ENCODE measurements at places on chromosomes 11 and 22.
A peak's percentile ranks its signal among the peaks of the same experiment; 100 is the strongest.

DNA sequence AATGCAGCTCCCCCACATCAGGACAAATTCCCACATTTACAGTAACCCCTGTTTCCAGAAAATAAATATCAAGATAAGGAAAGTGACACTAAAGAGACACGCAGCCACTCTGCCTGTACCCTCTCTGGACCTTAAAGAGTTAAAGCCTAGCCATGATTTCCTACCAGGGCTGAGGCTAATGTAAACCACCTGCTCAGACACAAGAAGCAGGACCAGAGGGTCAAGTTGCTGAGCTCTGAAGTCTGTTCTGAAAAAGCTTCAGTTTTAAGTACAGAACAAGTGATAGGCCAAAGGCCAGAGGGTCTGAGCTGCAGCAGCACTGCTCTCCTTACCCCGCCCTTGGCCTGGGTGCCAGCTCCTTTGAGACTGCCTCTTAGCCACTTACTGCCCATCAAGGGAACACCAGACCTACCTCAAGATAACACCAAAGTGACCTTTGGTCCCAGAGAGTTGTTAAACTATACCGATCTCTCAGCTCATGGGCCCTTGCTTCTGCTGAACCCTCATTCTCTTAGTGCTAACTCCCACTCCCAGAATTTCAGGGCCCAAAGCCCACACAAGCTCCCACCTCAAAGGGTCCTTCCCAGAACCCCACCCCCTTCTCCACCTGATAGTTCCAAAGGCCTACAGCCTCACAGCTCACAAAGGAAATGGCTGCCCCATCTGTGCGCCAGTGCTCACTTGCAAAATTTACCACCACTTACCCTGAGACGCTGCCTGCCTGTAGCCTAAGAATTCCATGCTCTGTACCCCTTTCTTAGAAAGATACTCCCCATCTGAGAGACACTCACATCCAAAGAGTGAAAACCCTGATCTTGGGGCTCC lies 40.5 kb downstream of the IL18BP start:
- DNase-seq, result no peak

DNA sequence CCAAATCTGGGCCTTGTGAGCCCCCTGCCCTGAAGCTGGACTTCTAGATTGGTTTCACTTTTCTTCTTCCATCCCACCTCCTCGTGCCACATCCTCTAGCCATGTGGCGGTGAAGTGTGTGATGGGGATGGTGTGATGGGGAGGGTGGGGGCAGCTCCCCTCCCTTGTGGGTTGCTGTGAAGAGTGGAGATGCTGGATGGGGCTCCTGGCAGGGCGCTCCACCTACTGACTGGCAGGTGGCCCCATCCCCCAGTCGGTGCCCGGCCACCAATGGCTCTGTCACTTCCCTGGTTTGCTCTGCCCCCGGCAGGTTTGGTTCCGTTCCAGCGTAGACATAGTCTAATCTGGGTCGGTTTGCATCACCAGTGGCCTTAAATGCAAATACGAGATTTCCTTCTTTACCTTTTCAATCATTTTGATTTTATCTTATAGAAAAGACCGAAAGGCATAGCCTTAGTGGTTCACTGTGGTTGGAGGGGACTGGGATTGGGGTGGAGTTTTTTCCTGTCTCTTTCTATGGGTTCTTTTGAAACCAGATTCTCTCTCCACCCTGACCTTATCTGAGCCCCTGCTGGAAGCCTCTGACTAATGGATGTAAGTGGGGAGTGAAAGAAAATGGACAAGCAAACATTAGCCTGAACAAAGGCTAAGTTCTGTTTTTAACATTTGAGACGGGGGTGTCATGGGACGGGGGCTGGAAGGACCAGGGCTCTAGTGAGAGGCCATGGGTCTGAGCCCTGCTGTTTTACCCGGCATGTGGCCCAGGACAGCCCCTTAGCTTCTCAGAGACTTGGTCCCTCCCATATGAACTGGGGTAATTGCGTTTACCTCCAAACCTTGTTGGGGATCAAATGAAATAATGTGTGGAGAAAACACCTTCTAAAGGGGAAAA lies 149.3 kb downstream of the CACNA1I start:
- DNase-seq, result no peak

DNA sequence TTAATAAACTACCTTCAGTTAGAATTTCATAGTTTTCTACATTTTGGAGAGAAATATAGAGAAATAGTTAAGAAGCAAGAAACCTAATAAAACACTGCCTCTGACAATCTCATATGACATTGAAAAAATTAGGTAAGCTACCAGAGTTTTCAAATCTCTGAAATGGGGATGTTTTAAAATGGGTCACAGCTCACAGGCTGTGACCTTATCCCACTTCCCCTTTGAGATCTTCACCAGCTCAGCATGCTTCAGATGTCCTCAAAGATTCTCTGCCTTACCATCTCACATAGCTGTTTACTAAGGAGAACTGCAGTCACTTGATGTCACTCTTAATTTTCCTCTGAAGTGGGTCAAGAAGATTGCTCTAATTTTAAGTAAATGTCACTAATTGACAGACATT lies 717.8 kb downstream of the JRKL start:
- no peak for DNase-seq

DNA sequence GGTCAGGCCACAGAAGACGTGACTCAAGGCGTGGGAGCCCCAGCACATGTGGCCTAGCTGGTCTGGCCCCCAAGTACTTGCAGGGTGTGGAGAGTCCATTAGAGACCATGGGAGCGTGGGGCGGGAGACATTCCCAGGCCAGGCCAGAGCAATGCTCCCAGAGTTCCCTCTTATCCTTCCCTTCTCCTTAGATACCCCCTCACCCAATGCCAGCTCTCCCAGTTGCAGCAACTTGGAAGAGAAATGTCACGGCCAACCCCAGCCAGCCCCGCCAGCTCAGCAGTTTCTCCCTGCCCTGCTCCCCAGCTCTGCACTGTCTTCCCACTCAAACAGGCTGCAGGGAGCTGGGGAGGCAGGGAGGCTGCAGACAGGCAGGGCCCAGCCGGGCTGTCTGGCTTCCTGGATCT lies 65.4 kb upstream of the TSPAN18 start:
- DNase-seq, result no peak

GRCh38 chr11:69718147-69718546 lies 14.3 kb upstream of the FGF19 start:
- peak; percentile 39 for DNase-seq

Measured in GF-D8 (cell line).